NCI-H187 treated with DMSO at 0.1 percent for 48 hours (cell line): ENCODE measurements at places on chromosomes 16 and 17.
A peak's percentile ranks its signal among the peaks of the same experiment; 100 is the strongest.

GRCh38 chr16:2449118-2449517 lies 10.8 kb upstream of the TEDC2 start:
- no peak for DNase-seq

GRCh38 chr16:50393858-50394802 lies 25.3 kb upstream of the BRD7 start:
- no peak for DNase-seq

DNA sequence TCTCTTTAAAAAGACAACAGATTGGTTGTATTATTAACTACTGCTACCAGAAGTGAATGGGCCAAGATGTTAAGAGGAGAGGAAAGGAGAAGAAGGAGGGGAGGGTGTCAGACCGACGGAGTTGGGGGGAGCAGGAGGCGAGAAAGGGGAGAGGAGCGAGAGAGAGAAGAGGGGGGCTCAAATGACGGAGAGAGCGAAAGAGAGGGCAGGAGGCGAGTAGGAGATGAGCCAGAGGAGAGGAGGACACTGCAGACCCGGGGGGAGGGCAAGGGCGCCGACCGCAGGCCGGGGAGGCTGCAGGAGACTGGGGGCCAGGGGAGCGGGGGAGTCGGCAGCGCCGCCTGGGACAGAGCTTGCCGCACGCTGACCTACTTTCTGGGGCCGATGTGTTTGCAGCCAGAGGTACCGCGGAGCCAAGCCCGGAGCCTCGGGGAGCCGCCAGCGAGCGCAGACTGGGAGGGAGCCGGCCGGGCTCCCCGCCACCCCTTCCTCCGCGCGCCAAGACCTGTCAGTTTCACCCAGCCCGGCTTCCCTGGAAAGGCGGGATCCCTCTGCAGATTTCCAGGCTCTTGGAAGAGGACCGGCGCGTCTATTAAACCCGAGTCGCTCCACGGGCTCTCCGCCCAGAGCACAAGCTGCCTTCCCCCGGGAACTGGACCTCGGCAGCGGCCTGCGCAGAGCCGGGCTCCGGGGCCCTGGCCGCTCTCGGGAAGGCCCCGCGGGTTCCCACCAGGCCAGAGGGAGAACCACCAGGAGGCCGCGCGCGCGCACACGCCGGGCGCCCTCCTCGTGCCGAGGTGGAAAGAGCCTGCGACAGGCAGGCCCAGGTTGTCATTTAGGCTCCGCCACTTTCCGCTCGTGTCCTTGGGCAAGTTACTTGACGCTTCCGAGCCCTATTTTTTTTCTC lies 74.6 kb downstream of the CMC2 start:
- DNase-seq: no peak

DNA sequence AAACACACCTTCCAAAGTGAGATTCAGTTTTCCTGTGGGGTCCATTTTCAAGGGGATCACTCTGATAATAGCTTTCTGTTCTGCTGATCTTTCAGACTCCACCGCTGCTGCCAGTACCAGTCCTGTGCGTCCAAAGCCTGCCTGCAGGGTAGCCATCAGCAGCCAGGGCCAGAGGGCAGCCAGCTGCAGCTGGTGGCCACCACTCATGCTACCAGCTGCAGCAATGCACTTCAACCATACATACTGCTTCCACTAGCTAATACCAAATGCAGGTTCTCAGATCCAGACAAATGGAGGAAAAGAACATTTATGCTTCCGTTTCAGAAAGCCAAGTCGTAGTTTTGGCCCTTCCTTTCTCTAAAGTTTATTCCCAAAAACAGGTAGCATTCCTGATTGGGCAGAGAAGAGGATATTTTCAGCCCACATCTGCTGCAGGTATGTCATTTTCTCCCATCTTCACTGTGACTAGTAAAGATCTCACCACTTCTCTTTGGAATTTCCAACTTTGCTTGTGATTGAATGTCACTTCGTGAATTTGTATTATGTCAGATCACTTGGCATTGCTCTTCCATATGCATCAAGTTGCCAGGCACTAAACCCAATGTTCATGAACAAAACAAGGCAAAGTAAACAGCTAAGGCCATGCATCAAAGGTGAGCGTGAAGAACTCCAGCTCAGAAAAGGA lies 1.8 kb downstream of the RNF43 start:
- DNase-seq: no peak

DNA sequence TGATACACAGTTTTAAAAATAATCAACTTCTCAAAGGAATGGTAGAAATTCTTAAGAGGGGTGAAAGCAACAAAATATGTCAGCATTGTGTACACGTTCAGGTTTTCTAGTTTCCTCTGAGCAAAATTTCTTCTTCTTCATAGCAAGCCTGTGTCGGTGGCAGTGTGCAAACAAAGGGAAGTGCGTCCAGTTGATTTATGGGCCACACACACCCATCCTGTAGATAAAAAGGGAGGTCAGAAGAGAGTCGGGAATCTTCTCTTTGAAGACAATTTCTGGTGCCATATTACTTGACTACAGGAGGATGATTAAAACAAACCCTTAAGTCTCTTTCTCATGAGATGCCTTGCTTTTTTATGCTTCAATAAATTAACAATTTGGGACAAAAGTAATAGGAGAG lies 484.1 kb upstream of the SALL1 start:
- DNase-seq: no peak

GRCh38 chr17:58601976-58602375 lies 87.5 kb upstream of the MTMR4 start:
- no peak for DNase-seq

GRCh38 chr16:68969338-68969737 lies 126.0 kb downstream of the TANGO6 start:
- no peak for DNase-seq

DNA sequence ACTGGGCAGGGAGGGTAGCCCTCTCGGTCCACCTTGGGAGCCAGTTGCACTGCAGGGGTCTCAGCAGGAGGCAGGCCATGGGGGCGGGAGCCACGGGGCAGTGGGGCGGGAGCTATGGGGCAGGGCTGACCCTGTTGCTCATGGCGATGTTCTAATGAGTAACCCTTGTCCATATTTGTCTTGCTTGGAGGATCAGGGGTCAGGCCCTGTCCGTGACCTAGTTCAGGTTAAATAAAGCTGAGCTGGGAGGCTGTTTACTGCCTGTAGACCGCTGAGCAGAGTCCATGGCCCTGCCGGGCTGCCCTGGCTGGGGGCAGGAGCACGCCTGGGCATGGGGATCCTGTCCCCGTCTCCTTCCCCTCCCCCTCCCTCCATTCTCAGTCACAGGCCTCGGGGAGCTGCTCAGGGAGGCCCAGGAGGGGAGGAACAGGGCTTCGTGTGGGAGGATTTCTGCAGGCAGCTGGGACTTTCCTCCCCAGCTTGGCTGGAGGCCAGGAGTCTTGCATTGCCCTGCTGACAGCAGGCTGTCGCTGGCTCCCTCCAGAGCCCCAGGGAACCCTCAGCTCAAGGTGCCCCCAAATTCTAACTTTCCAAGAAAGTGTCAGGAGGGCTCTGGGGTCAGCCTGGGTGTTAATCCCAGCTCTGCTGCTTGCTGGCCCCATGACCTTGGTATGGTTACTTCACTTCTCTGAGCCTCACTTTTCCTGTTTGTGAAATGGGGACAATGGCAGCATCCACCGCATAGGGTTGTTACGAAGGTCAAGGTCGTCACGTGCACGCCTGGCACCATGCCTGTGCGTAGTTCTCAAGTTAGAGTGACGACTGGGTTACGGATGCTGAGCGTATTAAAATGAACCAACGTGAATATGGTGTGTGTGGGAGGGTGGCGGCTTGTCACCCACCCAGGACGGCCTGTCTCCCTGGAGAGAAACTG lies 6.1 kb upstream of the SERPINF2 start:
- no peak for DNase-seq

DNA sequence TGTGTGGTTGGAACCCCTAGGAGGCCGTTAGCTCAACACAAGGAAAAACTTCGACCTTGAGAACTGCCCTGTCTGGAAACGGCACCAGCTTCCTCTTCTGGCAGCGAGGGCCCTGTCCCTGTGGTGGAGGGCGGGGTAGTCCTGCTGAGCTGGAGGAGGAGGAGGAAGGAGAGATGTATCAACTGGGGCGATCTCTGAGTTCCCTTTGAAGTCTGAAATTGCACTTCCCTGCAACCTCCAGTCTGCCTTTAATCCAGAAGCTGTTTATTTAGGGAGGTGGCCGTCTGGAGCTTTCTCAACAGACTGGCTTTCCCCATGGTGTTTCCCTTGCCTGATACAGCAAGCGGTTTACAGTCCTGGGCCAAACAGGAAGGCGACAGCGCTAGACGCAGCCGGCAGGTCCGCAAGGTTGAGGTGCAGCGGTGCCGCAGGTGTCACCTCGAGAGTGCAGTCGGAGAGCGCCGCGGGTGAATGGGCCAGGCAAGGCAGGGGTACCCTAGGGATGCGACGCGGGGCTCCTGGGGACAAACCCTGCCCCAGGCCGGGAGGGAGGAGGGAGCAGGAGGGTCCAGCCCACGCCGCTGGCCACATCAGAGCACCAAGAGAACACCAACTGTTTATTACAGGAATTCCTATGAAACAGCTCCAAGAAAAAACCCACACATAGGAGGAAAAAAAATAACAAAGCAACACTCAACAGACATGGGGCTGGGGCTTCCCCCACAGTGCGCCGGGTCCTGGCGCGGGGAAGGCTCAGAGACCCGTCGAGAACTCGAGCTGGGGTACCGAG lies 11.4 kb upstream of the MRPS23 start:
- no peak for DNase-seq

GRCh38 chr16:84791088-84791487 lies 28.7 kb upstream of the CRISPLD2 start:
- DNase-seq: no peak

DNA sequence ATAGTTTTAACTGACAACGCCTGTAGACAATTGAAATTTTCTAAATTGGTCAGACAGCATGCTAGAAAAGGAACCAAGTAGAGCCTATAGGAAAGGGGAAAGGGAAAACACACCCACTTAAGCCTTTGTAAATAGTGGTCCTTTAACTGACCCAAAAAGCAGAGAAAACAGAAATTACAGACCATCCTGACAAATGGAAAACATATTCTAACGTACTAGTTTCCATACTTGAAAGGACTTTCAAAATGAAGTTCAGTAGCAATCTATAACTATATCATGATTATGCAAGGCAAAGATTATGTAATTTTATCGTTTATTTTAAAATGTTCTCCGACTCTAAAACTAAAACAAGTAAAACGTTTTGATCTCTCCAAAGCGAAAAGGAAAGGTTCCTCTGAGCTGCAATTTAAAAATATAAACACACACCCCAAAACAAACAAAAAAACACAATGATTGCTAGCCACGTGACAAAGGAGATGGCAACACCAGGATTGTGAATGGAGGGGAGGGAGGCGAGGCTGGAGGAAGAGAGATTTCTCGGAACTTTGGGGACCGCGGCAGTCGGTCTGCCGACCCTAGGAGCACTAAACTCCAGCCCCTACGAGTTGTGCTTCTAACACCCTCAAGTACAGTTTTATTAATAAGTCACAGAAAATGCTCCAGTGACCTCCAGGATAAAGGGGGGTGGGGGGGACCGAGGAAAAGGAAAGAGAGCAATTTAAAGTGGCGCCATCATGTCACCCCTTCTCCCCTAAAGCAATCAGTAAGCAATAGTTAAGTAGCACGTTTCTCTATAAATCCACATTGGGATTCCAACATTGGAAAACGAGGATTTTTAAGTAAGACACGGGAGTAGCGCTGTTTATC lies 1.7 kb downstream of the KANSL1 start:
- no peak for DNase-seq

DNA sequence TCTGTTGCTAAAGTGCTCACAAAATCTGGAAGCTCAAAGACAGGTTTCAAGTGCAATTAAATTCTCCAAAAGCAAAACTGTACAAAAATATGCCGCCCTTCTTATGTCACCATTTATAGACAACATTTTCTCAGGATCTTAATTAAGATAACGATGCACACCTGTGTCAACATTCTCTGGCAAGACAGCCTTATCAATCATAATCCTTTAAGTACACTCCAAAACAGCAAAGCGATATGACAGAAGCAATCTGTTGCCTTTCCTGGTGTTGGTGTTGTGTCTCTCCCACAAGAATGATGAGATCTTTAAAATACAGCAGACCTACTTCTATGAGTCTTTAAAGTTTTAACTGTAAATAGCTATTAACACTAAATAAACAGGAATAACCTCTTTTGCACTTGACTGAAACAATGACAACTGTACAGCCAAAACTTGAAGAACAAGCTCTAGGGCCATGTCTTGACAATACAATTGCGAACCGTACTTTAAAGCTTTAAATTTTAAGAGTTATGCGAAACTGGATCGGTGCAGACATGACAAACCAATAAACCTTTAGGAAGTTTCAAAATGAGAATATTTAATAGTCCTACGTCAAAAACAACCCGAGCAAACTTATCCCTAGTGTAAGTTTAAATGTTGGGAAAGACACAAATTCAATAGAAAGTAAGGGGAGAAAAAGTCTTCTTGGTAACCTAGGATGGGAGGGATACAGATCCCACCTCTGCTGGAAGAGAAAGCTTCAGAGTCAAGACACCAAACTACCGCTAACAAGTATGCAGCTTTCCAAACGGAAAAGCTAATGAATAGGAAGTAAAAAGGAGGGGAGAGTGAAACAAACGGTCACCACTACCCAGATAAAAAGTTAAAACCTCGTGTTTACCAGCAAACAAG lies 3.3 kb upstream of the IRX5 start:
- peak; percentile 42 for DNase-seq

GRCh38 chr17:81093619-81094508 lies 58.9 kb downstream of the BAIAP2 start:
- DNase-seq: no peak

DNA sequence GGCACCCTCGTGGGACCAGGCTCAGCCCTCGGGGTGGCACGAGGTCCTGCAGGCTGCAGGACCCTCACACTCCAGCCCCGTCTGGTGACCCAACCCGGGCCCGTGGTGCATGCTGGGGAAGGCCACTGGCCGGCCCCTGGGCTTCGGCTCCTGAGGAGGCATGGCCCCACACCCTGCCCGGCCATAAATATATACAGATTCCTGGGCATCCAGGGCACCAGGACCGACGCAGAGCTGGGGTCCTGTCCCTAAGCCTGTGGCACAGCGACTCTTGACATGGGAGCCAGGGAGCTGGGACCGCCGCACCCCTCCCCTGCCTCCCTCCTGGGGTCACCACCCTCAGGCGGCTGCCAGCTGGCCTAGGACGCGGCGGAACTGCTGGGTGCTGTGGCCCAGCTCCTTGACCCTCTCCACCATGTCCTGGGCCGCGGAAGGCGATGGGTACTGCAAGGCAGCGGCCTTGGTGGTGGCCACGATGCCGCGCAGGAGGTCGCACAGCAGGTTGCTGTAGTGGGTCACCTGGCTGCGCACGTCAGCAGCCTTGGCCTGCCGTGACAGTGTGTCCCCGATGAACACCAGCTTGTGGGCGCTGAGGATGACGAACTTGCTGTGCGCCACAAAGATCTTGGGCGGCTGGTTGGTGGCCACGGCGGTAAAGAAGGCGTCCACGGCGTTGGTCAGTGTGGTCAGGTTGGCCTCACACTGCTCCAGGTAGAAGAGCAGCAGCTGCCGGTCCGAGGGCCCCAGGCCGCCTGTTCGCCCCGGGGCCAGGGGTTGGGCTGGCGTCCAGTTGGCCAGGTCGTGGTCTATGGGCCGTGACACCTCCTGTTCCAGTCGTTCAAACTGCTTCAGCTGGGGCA lies 10.6 kb downstream of the CTRB1 start:
- no peak for DNase-seq

GRCh38 chr17:50986989-50987660 lies 121.0 kb upstream of the TOB1 start:
- no peak for DNase-seq
